ENCODE measurements at places on chromosomes 5 and 9.
A peak's percentile ranks its signal among the peaks of the same experiment; 100 is the strongest.

GRCh38 chr9:110217656-110218099, 9.7 kb upstream of the C9orf152 start:
- peak; percentile 49 for DNase-seq

DNA sequence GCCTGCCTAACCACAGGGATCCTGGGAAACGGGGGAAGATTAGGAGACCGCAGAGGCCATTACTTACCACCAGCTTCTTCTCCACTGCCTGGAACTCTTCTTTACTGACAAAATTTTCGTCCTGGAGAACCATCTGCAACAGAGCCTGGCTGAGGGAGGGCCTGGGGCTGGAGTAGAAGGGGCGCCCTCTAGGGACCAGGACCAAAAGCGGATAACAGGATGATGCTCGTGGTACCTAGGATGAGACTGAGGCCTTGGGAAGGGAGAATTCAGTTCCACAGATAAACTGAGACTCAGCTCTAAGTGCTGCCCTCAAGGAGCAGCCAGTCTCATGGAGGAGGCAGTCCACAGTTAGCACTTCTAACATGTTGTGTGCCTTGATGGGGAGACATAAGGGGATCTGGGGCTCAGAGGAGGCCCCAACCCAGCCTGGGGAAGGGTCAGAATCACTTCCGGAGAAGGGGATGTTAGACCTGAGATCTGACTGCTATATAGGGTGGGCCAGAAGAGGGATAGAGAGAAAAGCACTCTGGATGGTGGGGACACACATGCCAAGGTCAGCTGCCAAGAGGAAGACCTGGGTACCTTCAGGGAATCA, 1.2 kb downstream of the SPATA24 start:
- DNase-seq, result no peak

DNA sequence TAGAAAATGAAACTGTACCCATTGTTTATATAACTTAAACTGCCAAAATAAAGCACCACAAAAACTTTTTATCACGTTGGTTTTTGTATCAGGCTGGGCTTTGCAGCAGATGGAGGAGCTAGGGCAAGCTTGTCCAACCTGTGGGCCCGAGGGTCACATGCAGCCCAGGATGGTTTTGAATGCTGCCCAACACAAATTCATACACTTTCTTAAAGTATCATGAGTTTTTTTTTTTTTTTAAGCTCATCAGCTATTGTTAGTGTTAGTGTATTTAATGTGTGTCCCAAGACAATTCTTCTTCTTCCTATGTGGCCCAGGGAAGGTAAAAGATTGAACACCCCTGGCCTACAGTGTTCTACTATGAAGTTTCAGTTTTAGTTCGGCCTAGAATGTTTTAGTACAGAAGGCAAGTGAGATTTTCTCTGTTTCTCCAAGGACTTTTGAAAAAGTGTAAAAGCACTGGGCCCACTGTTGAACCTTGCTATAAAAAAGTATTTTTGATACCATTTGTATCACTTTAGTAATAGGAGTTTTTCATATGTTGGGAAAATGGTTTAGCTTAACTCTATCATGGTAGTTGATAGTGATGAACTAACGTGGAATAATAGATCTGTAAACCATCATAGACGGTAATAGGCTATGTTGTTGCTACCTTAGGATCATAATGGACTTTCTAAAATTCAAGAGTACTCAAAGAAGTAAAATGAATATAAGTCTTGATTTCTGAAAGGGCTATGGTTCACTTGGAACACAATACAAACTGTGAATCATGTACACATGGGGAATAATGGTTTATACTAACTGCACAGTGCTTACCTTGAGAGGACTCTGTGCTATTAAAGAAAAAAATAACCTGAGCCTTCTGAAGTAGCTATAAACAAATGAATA, 2.9 kb downstream of the CDKN2A start:
- DNase-seq, result no peak

DNA sequence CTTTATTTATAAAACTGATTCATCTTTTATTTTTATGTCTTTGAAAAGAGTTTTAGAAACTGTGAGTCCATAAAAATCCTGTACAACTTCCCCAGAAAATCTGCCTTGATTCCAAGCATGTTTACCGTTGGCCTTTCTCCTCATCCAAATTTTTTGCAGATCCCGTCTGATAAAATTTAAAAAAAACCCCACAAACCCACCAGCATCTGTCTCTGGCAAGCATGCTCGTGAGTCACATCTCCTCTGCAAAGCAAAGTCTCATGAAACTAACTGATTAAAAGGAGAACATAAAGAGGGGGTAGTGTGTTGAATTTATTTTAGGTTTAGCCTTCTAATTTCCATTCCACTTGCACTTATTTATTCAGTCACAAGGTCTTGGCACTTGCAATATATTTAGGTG, 109.4 kb downstream of the MAT2B start:
- DNase-seq, result peak; percentile 62

DNA sequence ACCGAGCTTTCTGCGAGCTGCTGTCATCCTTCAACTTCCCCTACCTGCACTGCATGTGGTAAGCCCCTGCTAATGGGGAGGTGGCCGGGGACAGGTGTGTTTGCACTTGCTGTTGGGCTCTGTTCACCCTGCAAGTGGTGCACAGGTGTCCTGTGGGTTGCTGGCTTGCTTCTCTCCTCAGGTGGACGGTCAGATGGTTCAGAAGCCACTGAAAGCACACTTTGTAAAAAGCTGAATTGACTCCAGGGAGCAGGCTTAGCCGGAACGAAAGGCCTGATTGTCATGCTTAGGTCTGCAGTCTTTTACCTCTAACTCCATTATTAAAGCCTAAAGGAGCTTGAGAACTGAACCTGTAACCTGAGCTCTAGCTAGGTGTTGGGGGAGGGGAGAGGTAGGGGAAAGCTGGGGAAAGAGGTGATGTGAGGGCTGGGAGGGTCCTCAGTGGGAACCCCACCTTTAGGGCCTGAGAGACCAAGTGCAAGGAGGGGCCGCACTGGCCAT, 37.6 kb downstream of the ACER2 start:
- DNase-seq, result no peak

DNA sequence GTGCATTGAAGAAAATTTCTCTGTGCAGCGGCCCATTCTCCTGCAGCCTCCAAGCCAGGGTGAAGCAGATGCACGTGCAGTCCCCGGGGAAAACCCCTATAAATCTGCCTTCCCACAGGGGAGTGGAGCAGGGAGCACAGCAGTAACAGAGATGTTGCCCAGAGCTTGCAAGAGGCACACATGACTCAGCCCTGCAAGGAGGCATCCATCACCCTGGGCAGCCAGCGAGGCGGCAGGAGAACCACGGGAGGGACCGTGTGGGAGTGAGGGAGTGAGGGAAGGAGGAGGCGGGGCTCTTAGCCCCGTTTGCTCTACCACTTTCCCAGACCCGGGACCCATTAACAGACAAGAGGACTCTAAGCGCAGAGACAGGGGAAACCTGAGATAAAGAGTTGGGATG, 96.2 kb upstream of the ARAP3 start:
- DNase-seq, result peak; percentile 82

DNA sequence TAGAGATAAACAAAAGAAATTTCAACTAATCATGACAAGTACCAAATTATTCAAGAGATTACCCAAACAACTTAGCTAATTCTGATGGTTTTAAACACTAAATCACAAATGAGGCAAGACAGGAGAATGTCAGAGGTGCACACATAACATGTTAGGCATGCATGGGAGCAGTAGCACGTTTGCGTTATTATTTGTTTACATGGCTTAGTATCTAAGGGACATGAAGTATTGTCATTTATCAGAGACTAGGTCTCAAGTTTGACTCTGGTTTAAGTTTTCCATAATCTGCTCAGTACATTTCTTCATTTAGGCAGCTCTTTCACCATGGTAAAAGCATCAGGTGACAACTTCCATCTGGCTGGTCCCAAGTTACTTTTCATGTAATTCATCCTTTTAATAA, 244.1 kb upstream of the TNC start:
- no peak for DNase-seq

GRCh38 chr5:103444333-103445038, 118.1 kb downstream of the NUDT12 start:
- no peak for DNase-seq

DNA sequence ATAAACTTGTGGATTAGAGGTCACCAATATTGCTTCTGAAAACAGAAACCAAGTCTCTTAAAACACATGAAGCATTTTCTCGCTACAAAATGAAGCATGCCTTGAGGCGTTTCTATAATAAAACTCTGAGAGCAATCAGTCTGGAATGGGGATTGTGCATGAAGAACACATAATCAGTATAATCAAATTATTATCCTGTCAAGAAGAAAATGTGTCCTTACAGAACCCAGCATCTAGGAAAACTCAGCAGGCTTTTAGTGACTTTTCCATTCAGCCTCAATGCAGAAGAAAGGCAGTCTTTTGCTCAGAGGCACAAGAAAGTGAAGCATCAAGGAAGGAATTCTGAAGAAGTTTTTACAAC, 121.9 kb downstream of the CDH18 start:
- no peak for DNase-seq

DNA sequence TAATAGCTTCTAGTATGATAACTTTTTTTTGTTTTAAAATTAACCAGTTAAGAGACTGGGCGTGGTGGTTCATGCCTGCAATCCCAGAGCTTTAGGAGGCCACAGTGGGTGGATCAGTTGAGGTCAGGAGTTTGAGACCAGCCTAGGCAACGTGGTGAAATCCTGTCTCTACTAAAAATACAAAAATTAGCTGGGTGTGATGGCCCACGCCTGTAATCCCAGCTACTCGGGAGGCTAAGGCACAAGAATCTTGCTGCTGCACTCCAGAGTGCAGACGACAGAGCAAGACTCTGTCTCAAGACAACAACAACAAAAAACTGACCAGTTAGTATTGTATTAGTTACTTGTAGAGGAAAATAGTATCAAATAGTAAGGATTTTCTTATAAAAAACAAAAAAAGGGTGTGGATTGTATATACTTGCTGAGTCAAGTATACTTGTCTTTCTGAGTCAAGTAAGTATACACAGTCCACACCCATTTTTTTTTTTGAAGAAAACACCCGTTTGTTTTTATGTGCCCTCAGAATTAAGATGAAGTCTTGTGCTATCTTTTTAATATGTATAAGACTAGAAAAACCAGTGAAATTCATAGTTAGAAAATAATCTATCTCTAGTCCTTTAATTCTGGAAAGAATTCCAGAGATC, 25.3 kb downstream of the UBAP1 start:
- DNase-seq, result no peak

GRCh38 chr5:153212471-153212870, 278.0 kb upstream of the GRIA1 start:
- DNase-seq, result no peak

- DNase-seq, result no peak
Measured at GRCh38 chr5:27652505-27652904, 614.1 kb upstream of the CDH9 start.

DNA sequence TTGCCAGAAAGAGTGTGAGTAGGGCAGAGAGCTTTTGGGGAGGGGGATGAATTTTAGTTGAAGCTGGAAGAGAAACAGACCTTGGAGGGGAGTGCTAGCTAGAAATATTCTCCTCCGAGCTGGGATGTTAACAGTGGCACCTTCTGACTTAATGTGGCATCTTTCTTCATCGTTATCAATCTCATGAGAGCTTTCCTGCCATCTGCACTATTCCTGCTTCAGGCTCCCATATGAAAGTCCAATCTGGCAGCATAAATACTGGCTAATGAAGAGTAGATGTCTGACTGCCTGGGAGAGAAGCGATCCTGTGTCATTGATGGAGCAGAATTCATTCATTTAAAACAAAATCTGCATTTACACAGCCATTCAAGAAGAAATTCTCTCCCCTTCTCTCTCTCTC, 284.5 kb downstream of the TMEM38B start:
- DNase-seq, result no peak

GRCh38 chr5:153865016-153865415, 173.7 kb downstream of the FAM114A2 start:
- DNase-seq, result no peak

DNA sequence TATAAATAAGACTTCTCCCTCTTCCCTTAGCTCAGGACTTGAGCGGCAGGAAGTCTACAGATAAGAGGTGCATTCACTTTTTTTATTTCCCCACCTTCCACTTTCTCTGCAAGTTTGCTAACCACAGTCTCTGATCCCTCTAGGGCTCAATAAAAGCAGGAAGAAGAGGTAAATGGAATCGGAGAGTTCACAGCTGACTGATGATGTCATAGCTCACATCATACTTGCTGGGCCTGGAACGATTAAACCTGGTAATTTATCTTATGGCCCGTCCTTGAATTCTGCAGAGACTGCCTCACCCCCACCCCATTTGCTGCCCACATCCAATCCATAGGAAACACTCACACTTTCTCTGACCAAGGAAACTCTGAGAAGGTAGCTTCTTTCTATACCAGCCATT, 62.9 kb downstream of the DRD1 start:
- DNase-seq, result no peak

DNA sequence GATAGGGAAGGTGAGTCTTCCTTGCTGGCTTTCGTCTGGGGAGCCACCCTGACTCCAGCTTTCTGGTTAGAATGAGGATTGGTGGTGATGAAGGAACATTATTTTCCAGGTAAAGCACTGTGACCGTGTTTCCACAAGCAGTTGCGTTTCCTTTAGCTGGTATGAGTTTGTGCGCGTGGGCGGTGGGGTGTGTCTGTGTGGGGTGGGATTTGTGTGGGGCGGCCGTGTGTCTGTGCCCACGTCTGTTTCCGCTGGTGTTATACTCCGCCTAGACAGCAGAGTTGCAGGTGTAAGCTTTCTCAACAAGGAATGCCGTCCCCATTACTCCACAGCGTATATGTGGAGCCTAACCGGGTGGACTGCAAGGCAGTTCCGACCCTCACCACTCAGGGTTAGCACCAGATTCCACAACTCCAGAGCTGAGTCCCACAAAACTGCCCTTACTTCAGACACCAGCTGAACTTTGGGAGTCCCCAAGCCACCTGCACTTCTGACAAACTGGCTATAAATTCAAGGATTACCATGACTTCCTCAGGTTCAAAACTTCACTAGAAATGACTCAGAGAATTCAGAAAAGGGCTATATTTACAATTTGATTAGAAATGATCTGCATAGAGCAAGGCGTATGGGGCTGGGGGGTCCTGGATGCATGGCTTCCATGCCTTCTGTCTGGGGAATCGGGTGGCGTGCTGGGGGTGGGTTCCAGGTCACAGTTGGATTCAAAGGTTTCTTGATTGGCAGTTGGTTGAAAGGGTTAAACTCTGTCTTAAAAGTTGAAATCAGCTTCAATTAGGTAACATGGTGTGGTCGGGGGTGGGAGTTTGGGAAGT, 29.8 kb downstream of the PROP1 start:
- DNase-seq, result no peak

- no peak for DNase-seq
Measured at GRCh38 chr5:43772458-43772763, 169.4 kb downstream of the NNT start.

- DNase-seq, result no peak
Measured at GRCh38 chr5:93850311-93850710, 108.9 kb upstream of the POU5F2 start.

DNA sequence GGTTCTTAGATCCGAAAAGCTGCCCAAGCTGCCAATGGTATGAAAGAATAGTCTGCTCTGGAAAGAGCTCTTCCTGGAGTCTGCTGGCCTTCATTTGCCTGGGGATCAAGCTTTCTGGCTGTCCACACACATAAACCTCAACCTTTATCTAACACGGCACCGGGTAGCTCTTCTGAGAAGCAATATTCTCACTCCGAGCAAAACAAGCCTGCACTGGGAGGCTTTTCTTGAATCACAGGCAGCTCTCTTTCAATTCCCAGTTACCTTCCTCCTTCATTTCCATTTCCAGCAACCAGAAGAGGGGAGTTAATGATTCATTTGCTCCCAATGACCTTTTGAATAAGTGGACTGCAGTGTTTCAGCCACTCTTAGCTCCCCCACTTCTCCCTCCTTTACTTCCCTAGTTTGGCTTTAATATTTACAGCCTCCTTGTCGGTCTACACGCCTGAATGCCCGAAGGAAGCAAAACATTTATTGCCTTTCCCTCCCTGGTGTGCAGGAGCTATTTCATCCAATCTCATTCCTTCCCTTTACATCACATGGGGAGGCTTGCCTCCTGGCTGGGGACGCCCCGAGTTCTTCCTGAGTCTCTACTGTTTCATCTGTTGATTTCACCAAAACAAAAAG, 187.1 kb downstream of the ARHGEF28 start:
- no peak for DNase-seq
